Suppressor macrophage treated with lipopolysaccharide for 1 hour (primary cell): ENCODE measurements at places on chromosomes 1 and 21.

GRCh38 chr1:39230261-39231190 lies 26.0 kb downstream of the MACF1 start:
- DNase-seq: peak; percentile 77

- no peak for DNase-seq
These were observed 60.5 kb downstream of the GLIS1 start for GRCh38 chr1:53678507-53678906.

- DNase-seq: peak; percentile 62
These were observed 33.4 kb downstream of the QSOX1 start for GRCh38 chr1:180188091-180188506.

DNA sequence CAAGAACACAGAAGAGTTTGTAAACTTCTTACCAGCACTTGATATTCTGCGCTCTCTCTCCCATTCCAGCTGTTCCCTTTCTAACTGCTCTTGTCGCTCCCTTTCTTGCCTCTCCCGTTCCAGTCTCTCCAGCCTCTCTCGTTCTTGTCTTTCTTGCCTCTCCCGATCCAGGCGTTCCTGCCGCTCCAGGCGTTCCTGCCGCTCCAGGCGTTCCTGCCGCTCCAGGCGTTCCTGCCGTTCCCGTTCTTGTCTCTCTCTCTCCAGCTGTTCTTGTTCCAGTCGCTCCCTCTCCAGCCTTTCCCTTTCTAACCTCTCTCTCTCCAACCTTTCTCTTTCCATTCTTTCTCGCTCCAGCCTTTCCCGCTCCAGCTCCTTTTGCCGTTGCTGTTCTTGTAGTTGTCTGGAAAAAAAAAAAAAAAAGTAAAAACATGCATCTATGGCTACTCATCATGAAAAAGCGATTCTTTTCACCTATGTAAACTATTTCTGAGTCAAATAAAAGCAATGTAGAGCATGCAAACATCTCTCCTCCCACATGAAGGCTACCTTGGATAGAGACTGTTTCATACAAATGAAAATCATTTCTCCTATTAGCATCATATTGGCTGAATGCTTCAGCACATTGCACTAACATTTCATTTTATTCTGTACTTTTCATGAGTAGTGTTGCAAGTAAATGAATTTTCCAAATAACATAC lies 91.5 kb upstream of the LBR start:
- DNase-seq: no peak

DNA sequence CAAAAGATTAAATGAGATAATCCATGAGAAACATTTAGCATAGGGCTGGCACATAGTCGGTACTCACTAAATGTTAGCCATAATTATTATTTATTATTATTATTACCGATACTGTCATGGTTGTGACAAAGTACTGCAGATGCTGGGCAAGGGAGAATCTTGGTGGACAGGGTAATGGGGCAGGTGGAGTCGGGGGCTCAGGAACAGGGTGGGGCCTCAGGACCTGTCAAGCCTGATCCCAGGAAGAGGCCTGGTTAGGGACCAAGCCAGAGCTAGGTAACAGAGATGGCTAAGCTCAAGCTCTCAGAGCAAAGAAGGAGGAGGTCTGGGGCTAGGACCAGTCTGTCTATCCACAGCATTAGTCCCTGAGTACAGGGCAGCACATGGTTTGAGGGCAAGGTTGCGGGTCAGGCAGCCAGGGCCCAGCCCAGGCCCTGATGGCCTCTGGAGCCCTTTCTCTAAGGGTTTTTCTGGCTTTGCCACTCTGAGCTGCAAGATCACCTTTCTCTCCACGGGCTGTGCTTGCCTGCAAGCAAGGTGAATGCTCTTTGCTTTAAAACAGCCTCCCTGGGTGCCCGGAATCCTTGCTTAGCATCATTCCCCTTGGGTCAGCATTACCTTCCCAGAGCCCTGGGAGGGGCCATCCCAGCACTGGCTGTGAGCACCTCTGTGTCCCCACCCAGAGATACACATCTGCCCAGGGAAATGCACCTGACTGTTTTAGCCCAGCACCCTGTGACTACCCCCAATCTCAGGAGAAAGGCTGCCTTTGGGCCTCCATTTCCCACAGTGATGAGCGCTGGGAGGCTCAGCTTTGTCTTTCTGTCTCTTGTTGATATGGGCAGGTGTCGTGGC lies 572.0 kb downstream of the PTPRU start:
- DNase-seq: no peak

DNA sequence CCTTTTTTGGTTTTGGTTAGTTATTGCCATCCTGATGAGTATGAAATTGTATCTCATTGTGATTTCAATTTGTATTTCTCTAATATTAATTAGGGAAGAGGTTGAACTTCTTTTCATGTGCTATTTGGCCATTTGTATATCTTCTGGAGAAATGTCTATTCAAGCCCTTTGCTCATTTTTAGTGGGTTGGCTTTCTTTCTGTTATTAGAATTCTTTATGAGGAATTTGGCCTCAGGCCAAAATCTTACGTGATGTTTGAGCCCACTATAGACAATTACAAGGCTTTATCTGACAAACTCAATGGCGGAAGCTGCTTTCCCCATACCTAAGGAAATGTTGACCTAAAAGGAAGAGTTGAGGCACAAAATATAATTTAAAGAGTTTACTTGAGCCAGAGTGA lies 32.9 kb downstream of the IVNS1ABP start:
- DNase-seq: no peak

- peak; percentile 52 for DNase-seq
These were observed 61.1 kb downstream of the HNRNPR start for GRCh38 chr1:23282957-23283356.

DNA sequence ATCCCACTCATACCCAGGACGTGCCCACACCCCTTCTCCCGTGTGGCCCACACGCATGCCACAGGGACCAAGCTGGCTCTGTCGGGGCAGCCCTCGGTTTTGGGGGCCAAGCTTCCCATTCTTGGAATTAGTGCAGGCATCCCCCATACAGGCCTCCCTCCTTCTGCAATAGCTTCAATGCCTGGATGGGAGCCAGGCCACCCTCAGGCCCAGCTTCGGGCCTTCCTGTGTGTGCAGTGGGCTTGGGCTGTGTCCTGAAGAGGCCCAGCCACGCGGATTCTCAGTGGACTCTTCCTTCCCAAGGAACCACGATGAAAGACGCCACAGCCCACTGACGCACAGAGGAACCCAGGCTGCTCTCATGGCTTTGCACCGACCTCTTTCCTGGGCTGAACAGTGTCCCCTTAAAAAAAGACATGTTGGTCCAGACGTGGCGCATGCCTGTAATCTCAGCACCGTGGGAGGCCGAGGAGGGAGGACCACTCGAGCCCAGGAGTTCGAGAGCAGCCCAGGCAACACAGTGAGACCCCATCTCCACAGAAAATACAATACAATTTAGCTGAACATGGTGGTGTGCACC lies 3.4 kb downstream of the KRTAP10-11 start:
- no peak for DNase-seq

DNA sequence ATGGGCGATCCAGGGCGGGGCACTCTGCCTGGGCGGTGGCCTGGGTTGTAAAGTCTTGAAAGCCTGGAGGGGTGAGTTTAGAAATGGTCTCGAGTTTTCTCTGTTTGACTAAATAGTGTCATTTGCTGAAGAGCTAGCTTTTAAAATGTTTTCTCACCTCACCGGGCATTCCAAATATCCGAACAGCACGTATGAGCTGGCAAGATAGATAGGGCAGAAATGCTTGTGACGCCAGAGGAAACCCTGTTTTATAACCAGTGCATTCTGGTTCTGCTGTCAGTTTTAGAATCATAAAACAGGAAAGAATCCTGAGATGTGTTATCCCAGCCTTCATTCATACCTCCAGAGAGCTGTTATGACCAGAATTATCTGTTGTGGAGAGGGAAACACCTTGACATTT lies 725 bp downstream of the RTCA start:
- DNase-seq: no peak

- no peak for DNase-seq
These were observed 12.5 kb downstream of the SMIM12 start for GRCh38 chr1:34847094-34847493.

- DNase-seq: peak; percentile 61
These were observed 7.1 kb upstream of the SSBP3 start for GRCh38 chr1:54413295-54413694.

DNA sequence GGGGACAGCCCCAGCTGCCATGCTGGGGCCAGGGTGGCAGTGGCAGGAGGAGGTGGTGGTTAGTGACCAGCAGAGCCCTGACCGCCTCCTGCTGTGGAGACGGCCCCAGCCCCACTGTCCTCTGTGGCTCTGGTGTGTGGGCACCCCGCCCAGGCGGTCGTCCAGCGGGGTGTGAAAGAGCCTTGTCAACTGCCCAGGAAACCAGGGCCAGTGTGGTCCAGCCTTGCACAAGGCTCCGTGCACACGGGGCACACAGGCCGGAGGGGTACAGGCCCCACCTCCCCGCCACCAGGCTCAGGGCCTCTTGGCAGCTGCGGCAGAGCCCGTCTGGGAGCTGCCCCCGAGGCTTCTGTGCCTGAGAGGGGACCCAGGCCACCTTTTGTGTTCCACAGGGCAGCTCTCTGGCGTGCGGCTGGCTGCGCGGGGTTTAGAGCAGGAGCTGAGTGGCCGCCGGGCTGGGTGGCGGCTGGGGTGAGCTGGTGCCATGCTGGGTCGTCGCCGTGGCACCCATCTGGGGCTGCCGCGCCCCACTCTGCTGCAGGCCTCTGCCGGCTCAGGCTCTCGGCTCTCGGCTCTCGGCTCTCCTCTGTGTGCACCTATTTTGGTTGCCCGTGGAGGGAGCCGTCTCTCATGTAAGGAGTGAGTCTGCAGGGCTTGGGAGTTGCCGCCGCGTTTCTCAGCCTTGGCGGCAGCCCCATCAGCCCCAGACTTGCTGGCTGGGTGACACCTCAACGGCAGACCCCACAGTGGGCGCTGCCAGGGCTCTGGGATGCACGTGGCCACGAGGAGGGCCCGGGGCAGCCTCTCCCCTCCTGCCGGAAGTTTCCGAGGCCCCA lies 36.1 kb downstream of the SLX9 start:
- DNase-seq: no peak

DNA sequence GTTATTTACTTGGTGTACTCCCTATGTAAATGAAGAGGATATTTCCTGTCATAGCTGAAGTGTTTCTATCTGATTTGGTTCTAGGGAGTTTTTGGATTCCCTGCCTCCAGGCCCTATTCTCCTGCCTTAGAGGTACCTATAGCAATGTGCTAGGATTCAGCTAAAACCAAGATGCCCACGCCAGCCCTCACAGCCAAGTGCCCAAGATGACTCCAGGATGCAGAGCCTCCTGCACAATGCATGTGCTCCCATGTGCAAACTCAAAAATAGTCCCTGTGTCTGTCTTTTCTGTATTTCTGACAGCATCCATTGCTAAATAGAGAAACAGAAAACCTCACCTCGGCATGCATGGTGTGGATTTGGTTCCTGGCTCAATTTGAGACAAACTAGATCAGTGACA lies 887 bp upstream of the TARBP1 start:
- no peak for DNase-seq

DNA sequence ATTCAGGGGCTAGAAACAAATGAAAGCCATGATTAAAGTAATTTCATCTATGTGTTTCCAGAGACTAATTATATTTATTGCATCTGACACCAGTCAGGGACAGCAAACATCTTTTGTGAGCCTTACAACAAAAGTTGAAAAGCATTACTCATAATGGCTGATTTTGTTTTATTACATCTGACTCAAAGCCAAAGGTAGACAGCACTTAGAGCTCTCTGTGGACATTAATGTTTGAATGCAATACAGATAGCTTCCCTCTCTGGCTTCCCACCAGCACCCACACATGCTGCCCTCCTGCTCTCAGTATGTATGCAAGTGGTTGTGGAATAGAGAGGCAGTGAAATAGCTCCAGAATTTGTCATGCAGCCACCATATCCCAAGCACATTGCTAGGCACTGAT lies 198.7 kb downstream of the SETD4 start:
- DNase-seq: no peak

DNA sequence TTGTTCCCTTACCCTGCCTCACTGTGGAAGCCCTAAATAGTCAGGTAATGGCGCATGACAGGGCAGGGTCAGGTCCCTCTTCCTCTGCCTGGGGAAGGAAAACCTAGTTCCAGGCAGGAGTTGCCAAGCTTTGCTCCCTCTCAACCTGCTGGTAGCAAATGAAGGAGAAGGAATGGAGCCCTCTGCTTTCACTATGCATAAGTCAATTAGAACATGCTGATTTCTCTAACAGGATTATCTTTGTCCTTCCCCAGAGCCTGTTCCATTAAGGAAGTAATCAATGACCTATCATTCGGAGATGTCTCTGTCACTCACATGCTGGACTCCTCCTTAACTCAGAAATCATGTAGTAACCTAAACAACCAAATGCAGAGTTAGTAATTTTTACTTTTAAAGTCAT lies 161.8 kb upstream of the NFIA start:
- DNase-seq: no peak

GRCh38 chr21:14683063-14683462 lies 136.9 kb upstream of the SAMSN1 start:
- DNase-seq: peak; percentile 27

DNA sequence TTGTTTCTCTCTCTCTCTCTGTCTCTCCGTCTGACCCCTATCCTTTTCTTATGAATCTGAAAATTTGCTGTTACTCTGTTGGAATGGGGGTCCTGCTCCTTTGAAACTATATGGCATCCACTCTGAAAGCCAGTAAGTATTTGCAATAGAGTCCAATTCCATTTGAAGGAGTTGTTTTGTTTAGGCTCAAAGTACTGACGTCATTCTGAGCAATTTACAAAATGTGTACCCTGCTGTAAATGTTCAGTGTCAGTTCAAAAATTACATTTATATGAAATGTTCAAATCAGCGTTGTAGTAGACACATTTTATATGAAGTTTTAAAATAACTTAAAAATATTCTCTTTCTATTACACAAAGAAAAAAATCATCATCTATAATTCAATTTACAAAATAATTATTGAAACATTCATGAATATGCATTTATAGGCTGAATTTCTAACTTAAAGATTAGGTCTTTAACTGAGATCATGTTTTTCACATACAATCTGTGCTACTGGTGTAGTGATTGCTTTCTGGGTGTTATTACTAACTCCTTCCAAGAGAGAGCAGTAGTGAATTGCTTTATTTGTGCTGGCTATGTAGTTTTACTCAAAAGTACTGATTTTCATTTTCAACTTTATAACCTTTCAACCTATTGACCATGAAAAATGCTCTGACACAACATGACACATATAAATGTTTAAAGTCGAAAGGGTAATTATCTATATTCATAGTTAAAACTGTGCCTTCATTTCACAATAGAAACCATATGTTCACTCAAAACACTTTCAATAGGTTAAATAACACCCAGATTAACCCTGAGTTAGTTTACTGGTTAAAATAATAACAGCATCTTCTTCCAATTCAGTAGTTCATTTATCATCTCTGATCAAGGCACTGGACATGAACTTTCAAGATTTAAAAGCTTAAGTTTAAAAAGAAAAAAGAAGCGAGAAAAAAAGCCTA lies 253.1 kb upstream of the ADGRL4 start:
- no peak for DNase-seq

GRCh38 chr1:149936992-149937705 lies 470 bp upstream of the MTMR11 start:
- peak; percentile 44 for DNase-seq

- no peak for DNase-seq
These were observed 1.5 kb downstream of the KRTAP21-3 start for GRCh38 chr21:30717105-30717504.
